NCI-H345 (cell line): ENCODE measurements at places on chromosomes 7 and 10.
A peak's percentile ranks its signal among the peaks of the same experiment; 100 is the strongest.

- no peak for DNase-seq
These were observed 193.0 kb downstream of the PCDH15 start for GRCh38 chr10:54607983-54608382.

DNA sequence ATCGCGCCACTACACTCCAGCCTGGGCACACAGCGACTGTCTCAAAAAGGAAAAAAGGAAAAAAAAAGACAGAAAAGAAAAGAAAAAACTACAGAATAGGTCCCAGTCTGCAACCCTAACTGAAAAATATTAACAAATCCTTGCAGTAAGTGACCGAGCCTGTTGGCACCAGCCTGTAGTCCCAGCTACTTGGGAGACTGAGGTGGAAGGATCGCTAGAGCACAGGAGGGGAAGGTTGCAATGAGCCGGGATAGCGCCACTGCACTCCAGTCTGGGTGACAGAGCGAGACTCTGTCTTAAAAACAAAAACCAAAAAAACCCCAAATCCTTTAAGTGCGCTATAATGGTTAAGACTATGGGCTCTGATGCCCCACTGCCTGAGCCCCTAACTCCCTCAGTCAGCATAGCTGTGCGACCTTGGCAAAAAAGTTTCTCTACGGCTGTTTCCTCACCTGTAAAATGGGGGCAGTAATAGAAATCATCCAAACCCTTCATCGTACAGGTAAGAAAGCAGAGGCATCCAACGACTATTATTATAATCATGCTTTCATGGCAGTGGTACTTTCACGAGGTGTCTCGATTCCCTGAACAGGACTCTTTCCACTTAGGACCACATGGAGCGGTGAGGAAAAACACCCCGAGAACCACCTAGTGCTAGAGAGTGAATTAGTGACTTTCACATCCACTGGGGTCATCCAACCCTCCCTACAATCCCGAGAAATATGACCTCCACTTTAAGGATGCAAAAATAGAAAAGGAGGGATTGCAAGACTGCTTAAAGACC lies 755 bp downstream of the TOMM7 start:
- no peak for DNase-seq

DNA sequence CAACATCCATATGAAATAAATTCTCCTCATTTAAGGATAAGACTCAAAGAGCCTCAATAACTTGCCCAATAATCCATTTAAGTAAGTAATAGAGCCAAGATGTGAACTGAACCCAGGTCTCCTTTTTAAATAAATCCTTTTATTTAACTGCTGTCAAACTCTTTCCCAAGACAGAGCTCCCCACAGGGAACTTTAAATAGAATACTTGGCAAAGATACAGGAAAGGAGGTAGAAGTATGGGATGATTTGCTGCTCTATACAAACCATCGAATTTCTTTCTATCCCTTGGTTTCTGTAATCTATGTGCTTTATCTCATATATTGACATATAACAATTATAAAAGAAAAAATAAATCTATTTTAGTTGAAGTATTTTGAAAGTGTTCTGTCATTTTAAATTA lies 295.9 kb downstream of the CSTF2T start:
- DNase-seq = no peak

- no peak for DNase-seq
These were observed 67.9 kb upstream of the PRKCQ start for GRCh38 chr10:6647811-6648526.

DNA sequence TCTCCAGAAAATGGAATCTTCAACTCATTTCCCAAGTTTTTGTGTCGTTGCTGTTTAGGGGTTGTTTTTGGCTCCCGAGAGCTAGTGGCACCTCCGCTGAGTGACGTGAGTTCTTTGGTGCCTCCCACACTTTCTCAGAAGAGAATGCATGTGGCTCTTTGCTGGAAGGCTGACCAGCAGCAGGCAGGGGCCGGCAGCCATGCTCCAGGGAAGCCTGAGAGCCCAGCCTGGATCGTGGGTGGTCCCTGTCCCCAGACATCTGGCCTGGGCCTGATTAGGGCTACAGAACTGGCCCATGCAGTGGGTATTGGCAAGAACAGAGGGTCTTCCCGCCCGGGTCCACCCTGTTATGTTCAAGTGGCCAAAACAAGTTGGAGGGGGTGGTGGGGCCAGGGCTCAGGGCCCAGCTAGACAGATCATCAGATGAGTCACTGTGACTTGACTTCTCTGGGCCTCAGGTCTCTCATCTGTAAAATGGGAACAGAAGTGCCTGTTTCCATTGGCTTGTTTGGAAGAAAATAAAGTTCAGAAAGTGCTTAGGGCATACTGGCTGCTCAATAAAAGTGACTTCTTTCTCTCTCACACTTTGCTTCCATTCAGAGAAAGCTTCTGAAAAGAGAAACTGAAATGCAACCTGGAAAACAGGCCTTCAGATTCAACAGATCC lies 83.1 kb downstream of the STRA8 start:
- DNase-seq = no peak

- no peak for DNase-seq
These were observed 369.2 kb upstream of the MGMT start for GRCh38 chr10:129097776-129098330.

DNA sequence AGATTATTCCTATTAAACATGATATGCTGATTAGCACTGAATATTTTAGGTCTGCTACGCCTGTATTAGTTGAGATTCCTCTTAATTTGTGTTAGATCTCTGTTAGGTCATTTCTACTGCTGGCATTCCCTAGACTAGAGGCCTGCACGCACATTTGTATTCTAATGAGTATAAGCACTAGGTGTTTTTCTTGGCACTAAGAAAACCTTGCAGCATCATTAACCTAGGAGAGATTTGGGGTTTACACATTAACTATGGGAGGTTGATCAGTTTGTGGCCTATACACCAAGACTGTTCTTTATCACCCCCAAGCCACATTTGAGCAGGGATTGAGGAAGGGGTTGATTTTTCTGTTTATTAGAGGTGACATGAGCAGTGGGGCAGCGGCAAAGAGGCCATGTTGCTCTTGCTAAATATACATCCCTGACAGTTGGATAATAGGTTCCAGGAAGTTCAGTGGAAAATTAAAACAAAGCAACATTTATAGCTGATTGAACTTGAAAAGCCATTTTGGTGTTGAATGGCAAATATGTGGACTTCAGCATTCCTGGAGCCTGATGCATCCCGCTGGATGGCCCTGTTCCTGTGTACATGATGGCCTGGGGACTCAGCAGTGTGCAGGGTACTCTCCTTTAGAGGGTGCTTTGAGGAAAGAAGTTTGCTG lies 65.2 kb downstream of the GBF1 start:
- DNase-seq = no peak

GRCh38 chr7:140056431-140057142 lies 6.2 kb downstream of the PARP12 start:
- DNase-seq = no peak

DNA sequence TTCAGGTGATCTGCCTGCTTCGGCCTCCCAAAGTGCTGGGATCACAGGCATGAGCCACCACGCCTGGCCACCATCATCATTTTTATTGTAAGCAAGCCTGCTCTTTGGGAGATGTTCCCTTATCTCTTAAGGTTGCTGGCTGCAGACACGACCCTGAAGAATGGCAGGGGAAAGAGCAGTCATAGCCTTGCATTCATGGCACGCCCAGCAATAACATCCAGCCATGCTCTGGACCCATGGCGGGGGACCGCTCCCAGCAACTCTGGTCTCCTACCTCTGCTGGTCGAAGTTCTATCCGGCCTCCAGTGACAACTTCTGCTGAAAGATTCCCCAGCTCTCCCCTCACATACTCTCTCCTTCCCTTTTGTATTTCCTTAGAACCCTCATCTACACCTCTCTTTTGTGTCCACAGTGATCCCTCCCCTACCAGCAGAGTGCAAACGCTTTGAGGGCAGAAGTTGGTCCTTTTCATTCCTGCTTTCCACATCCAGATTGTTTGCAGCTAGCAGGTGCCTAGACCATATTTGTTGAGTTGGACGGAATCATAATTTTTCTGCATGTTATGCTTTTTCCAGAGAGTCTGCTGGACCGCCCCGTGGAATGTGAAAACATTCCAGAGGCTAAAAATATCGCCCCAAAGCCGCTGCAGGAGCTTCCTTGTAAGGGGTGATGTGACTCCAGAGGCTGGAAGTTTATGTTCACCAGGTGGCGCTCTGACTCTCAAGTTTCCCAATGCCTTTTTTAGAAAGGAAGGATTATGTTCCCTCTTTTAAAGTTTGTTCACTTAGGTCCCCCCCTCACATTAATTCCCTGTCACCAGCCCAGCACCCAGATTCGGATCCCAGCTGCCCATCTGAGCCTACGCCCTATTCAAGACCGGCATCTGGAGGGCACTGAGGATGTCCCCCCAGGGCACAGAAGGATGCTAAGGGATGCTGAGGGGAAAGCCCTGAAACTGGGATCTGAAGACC lies 4.3 kb upstream of the MARVELD1 start:
- peak; percentile 16 for DNase-seq
